ENCODE measurements at places on chromosomes 4 and X. TPM values are rescaled to one million over a fixed set of nuclear protein-coding genes. Genes with fewer than 3 reads are reported as not detected.

GRCh38 chr4:102787096-102787881 lies 26.5 kb upstream of the MANBA start:
- no peak for DNase-seq

DNA sequence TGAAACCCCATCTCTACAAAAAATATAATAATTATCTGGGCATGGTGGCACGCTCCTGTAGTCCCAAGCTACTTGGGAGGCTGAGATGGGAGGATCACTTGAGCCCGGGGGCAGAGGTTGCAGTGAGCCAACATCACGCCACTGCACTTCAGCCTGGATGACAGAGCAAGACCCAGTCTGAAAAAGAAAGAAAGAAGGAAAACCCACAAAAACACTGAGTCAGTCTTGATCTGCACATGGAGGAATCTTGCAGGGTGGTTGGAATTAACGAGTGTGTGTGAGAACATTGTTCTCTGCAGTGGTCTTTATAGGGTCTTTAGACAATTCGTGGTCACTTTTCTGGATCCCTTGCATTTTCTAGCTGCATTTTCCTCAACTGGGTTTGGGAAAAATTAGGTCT lies 23.2 kb downstream of the ADD1 start:
- DNase-seq, result no peak

GRCh38 chrX:115525486-115525885 lies 35.5 kb upstream of the PLS3 start:
- no peak for DNase-seq

DNA sequence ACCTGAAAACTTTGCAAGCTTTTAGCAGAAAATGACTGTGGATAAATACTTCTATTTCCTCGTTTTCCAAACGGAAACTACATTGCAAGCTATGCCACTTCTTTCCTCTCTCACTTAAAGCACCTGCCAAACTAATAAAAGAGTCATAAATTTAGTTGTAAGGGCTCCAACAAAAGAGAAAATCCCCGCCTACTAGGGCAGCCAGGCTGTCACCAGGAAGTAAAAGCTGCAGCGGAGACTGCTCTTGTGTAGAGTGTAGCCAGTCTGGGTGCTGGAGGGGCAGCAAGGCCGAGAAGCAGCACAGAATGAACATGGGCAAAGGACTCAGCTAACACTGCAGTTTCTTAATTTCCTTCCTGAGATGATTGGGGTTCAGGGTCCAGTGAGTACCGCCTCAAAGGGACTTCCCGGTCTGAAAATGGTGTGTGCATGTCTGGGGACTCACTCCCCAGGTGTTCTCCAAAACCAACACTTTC lies 89.3 kb upstream of the MAML3 start:
- no peak for DNase-seq

Gene ARMCX2
- total RNA-seq, result 18.4 TPM

Gene F8A2
- total RNA-seq, result not detected

Gene LRIT3
- total RNA-seq, result 0.26 TPM

Gene PASD1
- not detected for total RNA-seq

All from body of pancreas (tissue), 4 donors.